Activated naive CD4-positive, alpha-beta T cell (primary cell): ENCODE measurements at places on chromosomes 3 and 15.

GRCh38 chr3:60972599-60972998 is 278.7 kb downstream of the FHIT start:
- DNase-seq, result no peak

DNA sequence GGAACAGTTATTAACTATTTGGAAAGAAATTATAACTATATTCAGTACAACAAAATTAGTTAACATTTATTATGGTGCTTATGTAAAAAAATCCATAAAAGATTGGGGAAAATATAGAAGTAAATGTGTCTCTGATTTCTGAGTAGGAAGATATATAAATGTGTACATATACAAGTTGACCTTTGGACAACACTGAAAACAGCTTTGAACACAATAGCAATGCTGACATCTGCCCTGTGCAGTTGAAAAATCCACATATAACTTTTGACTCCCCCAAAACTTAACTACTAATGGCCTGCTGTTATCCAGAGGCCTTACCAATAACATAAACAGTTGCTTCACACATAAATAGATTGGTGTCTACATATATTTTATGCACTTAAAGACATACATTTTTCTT is 12.3 kb downstream of the TIMMDC1 start:
- DNase-seq, result no peak

GRCh38 chr15:66896611-66897010 is 168.8 kb upstream of the SMAD3 start:
- no peak for DNase-seq

DNA sequence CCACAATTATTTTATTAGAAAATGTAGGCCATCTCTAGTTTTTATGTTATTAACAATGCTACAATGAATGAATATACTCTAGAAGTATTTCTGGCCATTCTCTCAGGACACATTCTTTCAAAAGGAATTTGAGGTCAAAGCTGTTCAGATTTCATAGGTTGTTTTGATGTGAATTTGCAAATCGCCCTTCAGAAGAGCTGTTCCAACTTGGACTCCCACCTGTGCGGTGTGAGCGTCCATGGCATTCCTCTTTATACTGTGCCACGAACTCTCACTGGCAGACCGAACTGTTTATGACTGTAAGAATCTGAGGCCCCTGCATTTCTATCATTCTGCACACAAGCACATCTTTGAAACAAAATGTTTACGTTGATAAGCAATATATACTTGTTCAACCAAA is 18.6 kb upstream of the SLC24A5 start:
- no peak for DNase-seq

- DNase-seq, result no peak
Observed at GRCh38 chr15:73867426-73867825, 5.9 kb upstream of the TBC1D21 start.

DNA sequence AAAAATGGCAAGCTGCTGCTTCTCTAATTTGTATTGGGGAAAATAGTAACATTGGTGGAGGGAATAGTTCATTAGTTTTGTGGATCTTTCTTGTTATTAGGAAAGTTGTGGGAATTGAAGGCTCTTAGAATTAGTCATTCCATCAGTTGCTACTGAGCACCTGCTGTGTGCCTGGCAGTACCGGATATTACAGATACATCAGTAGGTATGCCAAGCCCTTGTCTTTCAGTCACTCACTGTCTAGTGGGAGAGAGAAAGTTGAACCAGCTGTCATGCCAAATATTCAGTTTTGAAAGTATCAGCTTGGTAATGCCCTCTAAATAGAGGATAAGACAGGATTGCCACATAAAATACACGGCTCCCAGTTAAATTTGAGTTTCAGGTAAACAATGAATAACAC is 32.5 kb downstream of the IGSF10 start:
- no peak for DNase-seq

GRCh38 chr3:127213381-127213918 is 20.5 kb downstream of the PRR23E start:
- no peak for DNase-seq

DNA sequence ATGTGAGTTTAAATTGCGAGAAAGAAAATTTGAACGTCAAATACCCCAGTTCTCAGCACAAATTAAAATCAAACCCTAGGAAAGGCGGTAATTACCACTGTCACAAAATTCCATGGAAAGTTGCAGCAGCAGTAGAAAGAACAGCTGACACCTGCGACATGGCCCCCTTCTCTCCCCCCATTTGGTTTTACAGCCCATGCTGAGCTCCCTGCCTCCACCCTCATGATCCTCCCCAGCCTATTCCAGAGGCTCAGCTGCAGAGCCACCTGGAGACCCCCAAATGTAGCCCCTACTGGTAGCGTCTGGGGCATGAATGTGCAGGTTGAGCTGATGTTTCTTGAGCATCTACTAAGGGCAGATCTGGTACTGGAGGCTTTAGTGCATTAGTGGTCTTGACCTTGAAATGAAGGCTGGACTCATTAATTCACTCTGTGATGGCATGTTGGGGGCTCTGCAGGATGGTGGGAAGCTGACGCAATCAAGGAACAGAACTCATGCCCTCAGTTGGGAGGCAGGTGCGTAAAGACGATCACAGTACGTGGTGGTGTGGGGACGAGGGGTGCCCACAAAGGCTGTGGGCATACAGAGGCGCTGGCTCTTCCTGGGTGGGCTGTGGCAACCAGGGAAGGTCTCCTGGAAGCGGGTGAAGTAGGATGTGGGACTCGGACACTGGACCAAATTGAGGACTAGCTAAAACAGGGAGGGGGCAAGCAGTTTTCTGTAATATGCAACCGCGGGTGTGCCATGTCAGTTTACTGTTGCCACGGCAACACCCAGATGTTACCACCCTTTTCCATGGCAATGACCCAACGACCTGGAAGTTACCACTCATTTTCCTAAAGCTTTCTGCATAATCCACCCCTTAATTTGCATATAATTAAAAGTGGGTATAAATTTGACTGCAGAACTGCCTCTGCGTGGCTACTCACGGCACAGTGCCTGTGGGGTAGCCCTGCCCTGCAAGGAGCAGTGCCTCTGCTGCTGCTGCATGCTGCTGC is 39.8 kb downstream of the PRKCD start:
- DNase-seq, result no peak

GRCh38 chr3:13272831-13273603 is 147.1 kb downstream of the NUP210 start:
- no peak for DNase-seq

DNA sequence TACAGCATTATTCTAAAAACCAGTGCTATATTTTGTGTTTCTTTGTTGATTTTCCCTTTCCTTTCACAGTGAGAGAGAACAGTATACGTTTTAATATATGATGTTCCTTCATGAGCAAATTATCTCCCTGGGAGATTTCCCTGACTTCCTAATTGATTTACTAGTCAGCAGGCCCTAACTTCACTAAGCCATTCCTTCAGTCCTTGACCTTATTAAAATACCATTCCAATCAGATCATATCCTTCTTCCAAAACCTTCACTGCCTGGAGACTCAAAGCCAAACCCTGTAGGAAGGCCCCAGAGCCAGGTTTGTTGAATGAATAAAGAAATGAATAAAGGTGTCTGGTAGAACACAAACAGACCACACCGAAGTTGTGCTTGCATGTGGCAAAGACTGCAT is 43.8 kb upstream of the ARHGEF3 start:
- DNase-seq, result no peak

DNA sequence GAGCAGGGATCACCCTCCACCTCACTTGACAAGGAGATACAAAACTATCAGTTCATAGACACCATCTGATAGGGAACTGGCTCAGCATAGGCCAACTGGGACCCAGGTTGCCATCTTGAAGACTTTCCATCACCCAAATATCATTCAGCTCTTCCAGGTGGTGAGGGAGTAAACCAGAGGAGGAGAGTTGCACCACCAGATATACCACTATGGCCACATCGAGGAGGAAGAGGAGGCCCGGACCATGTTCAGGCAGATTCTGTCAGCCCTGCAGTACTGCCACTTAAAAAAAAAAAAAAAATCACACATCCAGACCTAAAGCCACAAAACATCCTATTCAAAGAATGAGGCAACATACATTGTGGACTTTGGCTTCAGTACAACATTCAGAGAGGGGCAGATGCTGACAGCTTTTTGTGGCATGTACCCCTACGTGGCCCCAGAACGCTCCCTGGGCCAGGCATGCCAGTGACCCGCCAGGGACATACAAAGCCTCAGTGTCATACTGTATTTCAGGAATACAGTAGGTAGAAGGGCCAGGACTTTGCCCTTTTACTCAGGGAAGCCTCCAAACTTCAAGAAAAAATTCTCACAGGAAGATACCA is 18.4 kb upstream of the EMC3 start:
- no peak for DNase-seq

DNA sequence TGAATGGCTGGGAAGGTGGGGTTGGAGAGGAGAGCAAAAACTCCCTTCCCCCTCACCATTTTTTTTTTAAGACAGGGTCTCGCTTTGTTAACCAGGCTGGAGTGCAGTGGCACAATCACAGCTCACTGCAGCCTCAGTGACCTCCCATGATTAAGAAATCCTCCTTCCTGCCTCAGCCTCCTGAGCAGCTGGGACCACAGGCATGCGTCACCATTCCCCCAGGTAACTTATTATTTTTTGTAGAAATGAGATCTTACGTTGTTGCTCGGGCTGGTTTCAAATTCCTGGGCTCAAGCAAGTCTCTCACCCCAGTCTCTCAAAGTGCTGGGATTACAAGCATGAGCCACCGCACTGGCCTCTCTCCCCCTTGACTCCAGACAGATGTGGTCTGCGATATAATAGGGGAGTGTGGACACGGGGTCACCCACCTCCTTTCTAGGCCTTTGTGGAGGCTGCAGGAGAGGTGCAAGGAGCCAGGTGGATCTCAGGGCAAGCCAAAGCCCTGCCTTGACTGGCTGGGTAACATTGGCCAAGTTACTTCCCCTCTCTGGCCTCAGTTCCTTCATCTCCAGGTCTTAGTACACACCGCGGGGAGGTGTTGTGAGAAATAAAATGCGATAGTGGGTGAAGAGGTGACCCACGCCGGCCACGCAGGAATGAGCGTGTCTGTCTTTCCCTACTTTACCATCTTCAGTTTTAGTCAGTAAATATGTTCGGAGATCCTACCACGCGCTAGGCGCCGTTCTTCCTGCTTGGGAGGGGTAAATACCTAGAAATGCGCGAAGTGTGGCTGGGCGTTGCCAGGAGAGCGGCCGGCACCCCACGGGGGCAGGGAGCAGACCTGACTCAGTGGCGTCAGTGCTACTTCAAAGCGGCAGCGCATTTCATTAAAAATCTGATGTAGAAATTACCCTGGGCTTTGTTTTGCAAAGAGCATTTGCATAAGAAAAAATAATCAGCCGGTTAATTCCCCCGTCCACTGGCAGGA is 20.2 kb upstream of the CORO2B start:
- DNase-seq, result no peak

GRCh38 chr3:111846039-111846438 is 13.0 kb upstream of the PHLDB2 start:
- DNase-seq, result no peak

DNA sequence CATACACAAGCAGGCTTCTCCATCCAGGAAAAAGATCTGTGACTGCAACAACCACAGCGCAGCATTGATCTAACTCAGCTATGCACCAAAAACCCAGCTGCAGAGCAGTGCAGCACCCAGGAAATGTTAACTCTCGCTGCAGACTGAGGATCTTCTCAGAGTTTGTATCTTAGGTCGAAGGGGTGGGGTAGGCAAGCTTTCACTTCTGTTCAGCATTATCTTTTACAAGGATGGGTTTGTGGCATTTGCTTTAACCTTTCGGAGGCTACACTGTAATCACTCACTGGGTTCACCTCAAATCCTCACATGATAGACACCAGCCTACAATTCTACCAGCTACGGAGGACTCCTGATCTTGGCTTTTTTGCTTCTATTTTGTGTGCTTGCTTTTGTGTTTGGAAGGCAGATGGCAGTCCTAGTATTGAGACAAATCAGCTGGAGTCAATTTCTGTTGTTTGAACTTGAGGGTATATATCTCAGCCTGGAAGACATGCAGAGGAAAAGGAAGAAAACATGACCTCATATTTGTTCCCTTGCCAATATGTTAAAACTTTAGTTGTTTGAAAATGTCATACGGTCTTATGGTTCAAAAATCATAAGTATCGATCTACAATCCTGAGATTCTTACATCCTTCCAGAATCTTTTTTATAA is 25.2 kb downstream of the LRRK1 start:
- DNase-seq, result no peak

GRCh38 chr3:171236265-171237008 is 209.9 kb upstream of the SLC2A2 start:
- no peak for DNase-seq

DNA sequence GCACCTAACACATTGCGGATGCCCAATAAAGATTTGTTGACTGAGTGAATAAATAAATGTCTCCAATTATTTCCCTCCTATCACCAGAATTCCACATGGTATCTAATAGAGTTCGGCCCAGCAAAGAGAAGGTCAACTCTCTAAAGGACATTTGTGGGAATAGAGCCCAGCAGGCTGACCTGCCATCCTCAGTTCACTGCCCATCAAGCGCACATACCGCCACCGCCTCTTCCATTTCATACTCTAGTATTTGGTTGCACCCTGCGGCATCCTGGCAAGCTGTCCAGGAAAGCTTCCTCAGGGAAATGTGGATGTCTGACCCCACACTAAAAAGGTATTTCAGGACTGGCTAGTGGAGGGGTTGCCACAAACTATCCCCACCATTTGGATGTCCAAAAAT is 29.8 kb upstream of the DLG1 start:
- DNase-seq, result no peak

- DNase-seq, result no peak
Observed at GRCh38 chr3:98583766-98584165, 9.6 kb downstream of the CPOX start.

- no peak for DNase-seq
Observed at GRCh38 chr3:19815805-19816204, 118.2 kb downstream of the EFHB start.

DNA sequence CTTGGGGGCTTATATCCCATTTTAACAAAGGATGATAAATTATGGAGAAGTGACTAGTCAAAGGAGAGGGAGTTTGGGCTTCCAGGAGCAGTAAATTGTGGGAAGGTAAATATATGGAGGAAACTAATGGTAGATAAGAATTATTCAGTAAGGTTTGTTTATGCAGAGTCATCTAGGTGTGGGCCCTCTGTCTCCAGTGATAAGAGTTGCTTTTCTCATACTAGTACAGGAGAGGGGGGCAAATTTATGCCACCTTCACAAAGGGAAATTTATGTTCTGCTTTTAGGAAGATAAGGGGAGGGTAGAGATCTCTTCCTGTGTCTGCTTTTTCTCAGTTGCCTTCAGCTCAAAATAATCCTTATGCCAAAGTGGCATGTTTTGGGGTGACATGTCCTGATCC is 383.7 kb upstream of the PPP2R3A start:
- no peak for DNase-seq

DNA sequence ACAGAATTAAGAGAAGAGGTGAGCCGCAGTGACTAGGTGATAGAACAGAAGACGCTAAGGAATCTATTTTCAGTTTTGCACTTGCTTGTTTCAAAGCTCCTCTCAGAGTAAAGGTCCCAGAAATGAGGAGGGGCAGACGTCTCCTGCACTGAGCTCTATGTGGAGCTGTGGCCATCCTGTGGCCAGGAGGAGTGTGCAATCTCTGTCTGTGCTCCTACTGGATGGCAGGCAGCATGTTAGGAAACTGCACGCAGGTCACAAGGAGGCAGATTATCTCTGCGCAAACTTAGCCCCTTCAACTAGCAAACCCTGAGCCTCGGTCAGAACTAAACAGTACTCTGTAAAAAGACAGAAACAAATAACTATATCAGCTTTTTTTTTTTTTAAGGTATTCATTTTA is 31.1 kb upstream of the PPIB start:
- DNase-seq, result no peak

- no peak for DNase-seq
Observed at GRCh38 chr3:35900079-35900478, 260.8 kb downstream of the ARPP21 start.
